ENCODE measurements at places on chromosomes 1 and 21. TPM values are rescaled to one million over a fixed set of nuclear protein-coding genes. Genes with fewer than 3 reads are reported as not detected.
A peak's percentile ranks its signal among the peaks of the same experiment; 100 is the strongest.

GRCh38 chr1:243301059-243301458, 45.2 kb downstream of the SDCCAG8 start:
- no peaks in the 10 kb centered on the region for H3K36me3 ChIP-seq
- no peaks in the 10 kb centered on the region for H3K4me1 ChIP-seq
- H3K27ac ChIP-seq = no peak overlapping the region
- no peaks in the 10 kb centered on the region for H3K27me3 ChIP-seq
- no peak for DNase-seq
- no peak overlapping the region for H3K4me3 ChIP-seq

- H3K4me1 ChIP-seq = no peaks in the 10 kb centered on the region
- H3K4me3 ChIP-seq = no peak overlapping the region
- H3K27ac ChIP-seq = no peak overlapping the region
These were observed 11.0 kb upstream of the SERBP1 start for GRCh38 chr1:67441183-67441582.

- H3K4me1 ChIP-seq = peaks cover 20% of the 10 kb centered on the region
- H3K27me3 ChIP-seq = no peaks in the 10 kb centered on the region
- H3K36me3 ChIP-seq = peaks cover 25% of the 10 kb centered on the region
- H3K4me3 ChIP-seq = peak overlapping the region; percentile 99
- no peak for DNase-seq
These were observed 2.7 kb downstream of the MLLT11 start for GRCh38 chr1:151062741-151063371.

GRCh38 chr1:18583326-18583941, 47.2 kb upstream of the PAX7 start:
- no peaks in the 10 kb centered on the region for H3K27me3 ChIP-seq
- DNase-seq = no peak

GRCh38 chr1:74681001-74681400, 7.4 kb upstream of the ERICH3 start:
- peaks cover 1% of the 10 kb centered on the region for H3K27me3 ChIP-seq
- no peaks in the 10 kb centered on the region for H3K36me3 ChIP-seq
- H3K4me3 ChIP-seq = no peak overlapping the region
- no peak for DNase-seq

GRCh38 chr1:181630838-181631237, 147.5 kb downstream of the CACNA1E start:
- no peak for DNase-seq
- no peak overlapping the region for H3K4me3 ChIP-seq
- no peaks in the 10 kb centered on the region for H3K4me1 ChIP-seq
- peaks cover 43% of the 10 kb centered on the region for H3K27me3 ChIP-seq

GRCh38 chr1:37042506-37042905, 8.2 kb upstream of the GRIK3 start:
- H3K27ac ChIP-seq = no peak overlapping the region
- no peaks in the 10 kb centered on the region for H3K4me1 ChIP-seq
- peaks cover 33% of the 10 kb centered on the region for H3K27me3 ChIP-seq

- no peaks in the 10 kb centered on the region for H3K36me3 ChIP-seq
- H3K4me1 ChIP-seq = no peaks in the 10 kb centered on the region
- no peak overlapping the region for H3K4me3 ChIP-seq
- no peaks in the 10 kb centered on the region for H3K27me3 ChIP-seq
- no peak overlapping the region for H3K27ac ChIP-seq
These were observed 611.2 kb upstream of the PLXNA2 start for GRCh38 chr1:208855403-208855802.

GRCh38 chr1:28170001-28170596, 6.4 kb downstream of the PTAFR start:
- H3K36me3 ChIP-seq = no peaks in the 10 kb centered on the region
- H3K27me3 ChIP-seq = no peaks in the 10 kb centered on the region
- H3K4me3 ChIP-seq = no peak overlapping the region
- no peaks in the 10 kb centered on the region for H3K4me1 ChIP-seq
- H3K27ac ChIP-seq = no peak overlapping the region
- no peak for DNase-seq

DNA sequence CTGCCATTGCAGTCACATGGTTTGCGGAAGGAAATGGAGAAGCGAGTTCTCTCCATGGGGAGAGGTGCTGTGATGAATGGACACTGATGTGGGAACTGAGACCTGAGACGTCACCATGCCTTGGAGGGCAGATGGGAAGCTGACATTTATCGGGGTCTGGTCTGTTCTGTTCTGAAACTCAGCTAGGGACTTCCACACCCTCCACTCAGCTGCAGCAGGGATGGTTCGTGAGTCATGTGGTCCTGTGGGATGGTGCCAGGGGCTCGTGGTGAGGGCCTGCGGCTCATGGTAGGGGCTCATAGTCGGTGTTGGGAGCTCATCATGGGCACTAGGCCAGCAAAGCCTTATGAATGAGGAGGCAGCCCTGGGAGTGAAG, 6.1 kb downstream of the GPR137B start:
- DNase-seq = no peak

- H3K27ac ChIP-seq = no peak overlapping the region
- DNase-seq = no peak
- H3K4me3 ChIP-seq = no peak overlapping the region
- no peaks in the 10 kb centered on the region for H3K4me1 ChIP-seq
These were observed 19.2 kb upstream of the CD1D start for GRCh38 chr1:158161446-158161845.

GRCh38 chr1:25193229-25193628, 39.1 kb downstream of the SYF2 start:
- no peak for DNase-seq
- peaks cover 6% of the 10 kb centered on the region for H3K4me1 ChIP-seq
- no peaks in the 10 kb centered on the region for H3K27me3 ChIP-seq
- no peak overlapping the region for H3K4me3 ChIP-seq

- DNase-seq = no peak
- no peaks in the 10 kb centered on the region for H3K27me3 ChIP-seq
- no peaks in the 10 kb centered on the region for H3K36me3 ChIP-seq
- no peak overlapping the region for H3K4me3 ChIP-seq
- peaks cover 33% of the 10 kb centered on the region for H3K4me1 ChIP-seq
These were observed 232.5 kb downstream of the NCAM2 start for GRCh38 chr21:21230672-21231071.

DNA sequence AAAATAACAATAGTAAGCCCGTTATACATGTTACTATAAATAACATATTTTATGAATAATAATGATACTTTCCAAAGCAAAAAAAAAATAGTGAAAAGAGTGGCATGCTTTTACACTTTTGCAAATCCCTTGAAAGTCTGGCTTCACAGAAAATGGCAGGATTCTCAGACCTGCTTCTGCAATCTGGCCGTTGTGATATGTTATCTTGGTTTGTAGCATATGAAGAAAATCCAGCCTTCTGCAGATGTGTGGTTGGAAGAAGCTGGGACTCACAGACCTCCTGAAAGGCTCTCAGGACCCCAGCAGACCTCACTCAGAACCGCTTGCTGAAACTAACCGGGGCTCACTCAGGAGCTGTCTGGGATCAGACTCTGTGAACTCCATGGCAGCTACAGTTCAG, 256.0 kb upstream of the TMEM51 start:
- no peaks in the 10 kb centered on the region for H3K27me3 ChIP-seq
- H3K27ac ChIP-seq = no peak overlapping the region
- DNase-seq = no peak
- H3K4me3 ChIP-seq = no peak overlapping the region
- peaks cover 16% of the 10 kb centered on the region for H3K4me1 ChIP-seq

DNA sequence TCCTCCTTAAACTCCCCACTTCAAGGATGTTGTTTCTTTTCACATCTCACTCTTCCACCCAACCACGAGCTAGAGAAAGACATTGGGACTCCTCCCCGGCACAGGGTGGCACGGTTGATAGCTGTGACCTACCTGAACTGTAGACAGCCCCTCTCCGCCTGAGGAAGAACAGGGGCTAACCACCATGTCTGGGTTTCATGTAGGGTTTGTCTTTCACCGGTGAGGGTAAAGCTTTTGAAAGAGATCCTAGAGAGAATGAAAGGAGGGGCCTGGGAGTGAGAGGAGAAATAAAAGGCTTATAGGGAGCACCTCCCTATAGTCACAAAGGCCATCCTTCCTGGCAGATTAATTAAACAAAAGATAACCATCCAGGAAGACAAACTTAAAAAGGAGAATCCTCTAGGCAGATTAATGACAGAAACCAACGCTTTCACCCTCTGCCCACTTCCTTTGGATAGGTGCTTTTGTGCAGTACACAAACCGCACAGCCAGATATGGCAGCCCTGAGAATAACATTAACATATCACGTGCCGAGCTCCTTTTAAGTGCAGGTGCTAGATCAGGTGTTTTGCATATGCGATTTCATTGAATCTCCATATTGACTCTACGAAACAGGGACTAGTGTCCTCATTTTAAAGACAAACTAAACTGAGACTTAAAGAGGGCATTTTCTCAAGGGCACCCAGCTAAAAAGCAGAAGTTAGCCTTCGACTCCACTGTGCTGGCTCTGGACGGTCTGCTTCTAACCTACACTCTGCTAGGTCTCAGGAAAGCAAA, 178.1 kb upstream of the RUNX1 start:
- H3K36me3 ChIP-seq = no peaks in the 10 kb centered on the region
- DNase-seq = no peak
- peaks cover 6% of the 10 kb centered on the region for H3K27me3 ChIP-seq
- H3K4me1 ChIP-seq = no peaks in the 10 kb centered on the region
- H3K4me3 ChIP-seq = no peak overlapping the region

- no peaks in the 10 kb centered on the region for H3K4me1 ChIP-seq
- no peak overlapping the region for H3K4me3 ChIP-seq
These were observed 48.6 kb upstream of the CACHD1 start for GRCh38 chr1:64421377-64421776.

GRCh38 chr1:245263529-245264095, 108.8 kb downstream of the KIF26B start:
- H3K36me3 ChIP-seq = no peaks in the 10 kb centered on the region
- DNase-seq = no peak
- H3K4me1 ChIP-seq = no peaks in the 10 kb centered on the region
- H3K27me3 ChIP-seq = peaks cover 15% of the 10 kb centered on the region
- no peak overlapping the region for H3K27ac ChIP-seq

- no peaks in the 10 kb centered on the region for H3K27me3 ChIP-seq
- peak overlapping the region; percentile 24 for H3K4me3 ChIP-seq
- H3K36me3 ChIP-seq = no peaks in the 10 kb centered on the region
- peaks cover 8% of the 10 kb centered on the region for H3K4me1 ChIP-seq
- DNase-seq = peak; percentile 85
- H3K27ac ChIP-seq = no peak overlapping the region
These were observed 39.5 kb upstream of the CASZ1 start for GRCh38 chr1:10835822-10836421.

- H3K4me3 ChIP-seq = no peak overlapping the region
- no peaks in the 10 kb centered on the region for H3K36me3 ChIP-seq
- DNase-seq = no peak
- no peak overlapping the region for H3K27ac ChIP-seq
These were observed 11.3 kb downstream of the ARHGEF11 start for GRCh38 chr1:157034137-157034800.

DNA sequence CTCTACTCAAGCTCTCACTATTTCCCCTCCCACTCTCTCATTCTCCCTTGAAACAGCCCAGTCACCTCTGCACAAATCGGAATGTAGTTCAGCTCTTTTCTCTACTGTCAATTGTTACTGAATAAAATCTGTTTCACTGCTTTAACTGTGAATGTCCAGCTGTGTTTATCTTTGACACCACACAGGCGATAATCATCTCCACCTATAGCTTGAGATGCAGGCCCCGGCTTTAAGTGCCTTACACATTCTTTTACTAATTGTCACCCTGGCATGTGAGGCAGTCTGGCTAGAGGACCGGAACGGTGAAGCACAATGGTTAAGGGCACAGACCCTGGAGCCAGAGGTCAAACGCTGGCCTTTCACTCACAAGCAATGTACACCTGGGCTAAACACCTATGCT, 122.8 kb upstream of the C8B start:
- H3K27me3 ChIP-seq = no peaks in the 10 kb centered on the region
- no peak for DNase-seq
- H3K36me3 ChIP-seq = no peaks in the 10 kb centered on the region
- H3K4me1 ChIP-seq = no peaks in the 10 kb centered on the region
- H3K4me3 ChIP-seq = no peak overlapping the region

DNA sequence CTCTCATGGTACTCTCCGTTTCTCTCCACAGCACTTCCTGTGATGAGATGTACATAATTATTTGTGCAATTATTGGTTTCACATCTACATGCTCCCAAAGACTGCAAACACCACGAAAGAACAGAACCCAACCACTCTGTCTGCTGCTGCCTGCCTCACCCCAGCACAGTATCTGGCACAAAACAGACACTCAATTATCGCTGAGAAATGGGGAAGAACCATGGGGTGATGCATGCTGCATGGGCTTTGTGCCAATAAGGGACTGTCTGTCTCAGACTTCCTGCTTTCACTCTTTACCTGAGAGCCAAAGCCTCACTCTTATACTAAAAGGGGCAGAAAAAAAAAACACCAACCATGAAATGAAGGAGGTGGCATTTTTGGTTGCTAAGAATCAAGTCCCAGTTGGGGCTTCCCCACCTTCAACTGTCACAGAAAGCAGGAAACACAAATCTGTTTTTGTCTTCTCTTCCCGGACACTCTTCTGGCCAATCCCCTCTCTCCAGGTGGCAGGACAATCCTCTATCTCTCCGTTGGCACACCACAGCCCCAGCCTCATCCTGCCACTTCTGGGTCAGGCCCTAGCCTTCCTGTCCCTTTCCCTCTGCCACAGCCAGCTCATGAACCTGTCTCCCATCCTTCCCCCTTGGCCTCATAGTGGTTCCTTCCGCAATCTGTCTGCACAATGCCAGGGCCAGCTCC, 82.0 kb downstream of the TGFBR3 start:
- peaks cover 42% of the 10 kb centered on the region for H3K4me1 ChIP-seq
- H3K27me3 ChIP-seq = no peaks in the 10 kb centered on the region
- DNase-seq = no peak
- no peaks in the 10 kb centered on the region for H3K36me3 ChIP-seq

- no peaks in the 10 kb centered on the region for H3K36me3 ChIP-seq
- no peak overlapping the region for H3K4me3 ChIP-seq
- no peak overlapping the region for H3K27ac ChIP-seq
- H3K4me1 ChIP-seq = no peaks in the 10 kb centered on the region
- H3K27me3 ChIP-seq = peaks cover 3% of the 10 kb centered on the region
These were observed 64.6 kb downstream of the CLDN17 start for GRCh38 chr21:30101967-30102366.

Gene LCE3E
- not detected for total RNA-seq

Gene TSTD1
- 1.3 TPM for total RNA-seq

Gene MATN1
- total RNA-seq = not detected

Gene ARHGEF16
- 8.9 TPM for total RNA-seq

Gene WDR64
- total RNA-seq = not detected

Gene DISC1
- total RNA-seq = 1.8 TPM

Gene SPATA46
- not detected for total RNA-seq

Gene OR10Z1
- not detected for total RNA-seq

Gene LCE1C
- total RNA-seq = not detected

Gene SYPL2
- 0.13 TPM for total RNA-seq

Gene CRP
- not detected for total RNA-seq

Gene FOXD3
- total RNA-seq = 4.7 TPM

Gene AADACL3
- total RNA-seq = not detected

Gene SLC44A5
- total RNA-seq = 1.2 TPM

Gene HJV
- total RNA-seq = 0.31 TPM

Gene TMEM240
- 6.8 TPM for total RNA-seq

Gene CRYAA
- total RNA-seq = not detected

Gene ATAD3C
- total RNA-seq = 0.39 TPM

Gene MSH4
- 0.59 TPM for total RNA-seq

Measured in A673 (cell line).